IPS DF 19.7 (cell line): ENCODE measurements at places on chromosomes 7 and 10.

DNA sequence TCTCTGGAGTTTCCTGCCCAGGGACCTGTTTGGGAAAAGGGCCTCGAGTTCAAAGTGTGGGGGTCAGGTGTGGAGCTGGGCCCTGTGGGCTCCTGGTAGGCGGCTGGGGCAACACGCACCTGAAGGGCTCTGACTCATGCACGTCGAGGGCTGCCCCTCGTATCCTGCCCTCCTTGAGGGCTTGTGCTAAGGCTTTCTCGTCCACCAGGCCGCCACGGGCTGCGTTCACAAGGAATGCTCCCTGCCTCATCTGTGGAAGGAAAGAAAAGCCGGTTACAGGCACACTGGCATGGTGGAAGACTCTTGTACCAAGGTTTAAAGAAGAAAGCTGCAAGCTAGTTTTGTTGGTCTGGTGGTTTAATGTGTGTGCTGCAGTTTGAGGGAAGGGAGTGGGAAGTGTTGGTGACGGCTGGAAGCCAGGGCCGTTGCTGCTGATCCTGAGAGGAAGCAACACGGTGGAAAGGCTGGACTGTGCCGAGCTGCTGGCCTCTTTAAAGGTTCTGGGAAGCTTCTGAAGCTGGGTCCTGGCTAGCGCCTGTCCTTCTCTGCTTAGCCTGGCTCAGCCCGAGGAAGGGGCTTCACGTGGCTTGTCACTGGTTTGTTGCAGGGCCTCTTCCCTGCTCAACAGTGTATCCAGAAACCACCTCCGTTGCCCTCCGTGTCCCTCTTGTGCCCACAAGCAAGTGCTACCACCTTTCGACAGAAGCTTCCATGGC, 52.0 kb downstream of the ZRANB1 start:
- no peak for DNase-seq

GRCh38 chr10:78279756-78280155, 246.1 kb downstream of the RPS24 start:
- no peak for DNase-seq

DNA sequence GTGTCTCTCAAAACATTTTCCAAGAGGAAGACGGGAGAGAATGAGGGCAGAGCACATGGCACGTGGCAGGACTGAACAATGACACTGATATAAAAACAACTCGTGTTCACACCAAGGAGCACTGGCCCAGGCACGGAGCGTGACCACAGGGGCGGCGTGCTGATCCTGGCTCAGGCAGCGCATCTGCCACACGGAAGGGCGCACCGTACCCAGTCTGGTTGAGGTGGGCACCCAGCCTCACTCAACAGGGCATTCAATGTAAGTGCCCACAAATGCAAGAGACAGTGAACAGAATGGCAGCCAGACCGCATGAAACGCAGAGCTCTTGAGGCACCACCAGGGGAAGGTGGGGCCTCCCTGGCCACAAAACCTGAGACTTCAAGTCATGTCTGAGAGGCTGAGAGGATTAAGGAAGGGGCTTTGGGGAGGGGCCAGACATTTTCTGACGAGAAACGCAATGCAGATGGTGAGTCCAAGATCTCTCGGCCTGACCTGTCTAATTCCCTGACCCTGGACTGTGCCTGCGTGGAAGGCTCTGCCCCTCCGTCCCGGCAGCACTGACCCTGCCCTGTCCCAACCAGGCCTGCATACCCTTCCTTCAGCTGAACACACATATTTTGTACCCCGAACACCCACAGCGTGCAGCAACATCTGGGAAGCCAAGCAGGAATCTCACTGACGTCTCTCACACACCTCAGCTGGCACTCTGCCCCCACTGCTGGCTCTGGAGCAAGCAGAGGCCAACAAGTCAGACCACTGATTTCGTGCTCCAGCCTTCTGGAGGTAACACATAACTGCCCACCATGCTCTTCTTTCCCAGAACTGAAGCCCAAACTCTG, 35.5 kb downstream of the VOPP1 start:
- no peak for DNase-seq

DNA sequence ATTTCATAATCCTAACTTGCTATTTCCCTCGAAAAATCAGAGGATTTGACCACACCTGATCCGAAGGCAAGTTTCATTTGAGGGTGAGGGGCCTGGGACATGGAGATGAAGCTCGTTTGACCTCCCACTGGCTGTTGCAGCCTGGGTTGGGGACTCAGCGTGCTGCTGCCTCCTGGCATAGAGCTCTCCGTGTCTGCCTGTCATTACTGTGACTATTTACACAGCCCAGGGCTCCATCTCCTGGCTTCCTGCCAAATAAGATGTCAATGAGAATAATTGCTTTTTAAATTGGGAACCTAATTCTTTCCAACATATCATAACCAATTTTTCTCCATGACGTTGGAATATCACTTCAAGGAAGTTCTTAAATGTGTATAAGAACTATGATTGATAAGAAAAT, 139.3 kb upstream of the COBL start:
- DNase-seq: no peak

DNA sequence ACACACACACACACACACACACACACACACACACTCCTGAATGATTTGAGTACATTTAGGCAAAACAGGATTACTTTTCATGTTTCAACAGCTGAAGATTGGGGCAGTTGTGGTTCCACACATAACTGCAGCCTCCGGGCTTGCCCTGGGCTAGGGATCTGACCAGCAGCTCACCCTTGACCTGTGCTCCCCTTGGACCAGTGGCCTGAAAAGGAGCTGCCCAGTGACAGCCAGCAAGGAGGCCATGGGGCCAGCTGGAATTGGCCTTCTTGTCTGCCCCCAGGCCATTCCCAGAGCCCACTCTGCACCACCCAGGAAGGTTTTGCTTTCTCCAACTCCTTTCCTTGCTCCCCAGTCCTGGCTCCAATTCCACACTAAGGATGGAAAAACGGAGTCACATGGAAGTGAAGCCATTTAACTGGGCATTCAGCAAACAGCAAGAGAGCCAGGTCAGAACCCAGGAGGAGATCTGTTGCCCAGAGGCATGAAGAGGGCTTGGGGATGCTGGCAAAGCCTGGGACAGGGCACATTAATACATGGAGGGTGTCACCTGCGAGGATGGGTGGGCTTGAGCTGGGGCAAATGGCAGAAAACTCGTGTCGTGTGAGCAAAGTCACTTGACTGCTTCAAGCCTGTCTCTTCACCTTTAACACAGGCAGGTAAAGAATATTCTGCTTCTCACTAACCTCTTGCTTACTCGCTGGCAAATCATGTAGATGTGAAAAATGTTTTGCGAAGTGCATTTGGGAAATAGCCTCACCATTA, 61.5 kb upstream of the GDF10 start:
- DNase-seq: no peak

DNA sequence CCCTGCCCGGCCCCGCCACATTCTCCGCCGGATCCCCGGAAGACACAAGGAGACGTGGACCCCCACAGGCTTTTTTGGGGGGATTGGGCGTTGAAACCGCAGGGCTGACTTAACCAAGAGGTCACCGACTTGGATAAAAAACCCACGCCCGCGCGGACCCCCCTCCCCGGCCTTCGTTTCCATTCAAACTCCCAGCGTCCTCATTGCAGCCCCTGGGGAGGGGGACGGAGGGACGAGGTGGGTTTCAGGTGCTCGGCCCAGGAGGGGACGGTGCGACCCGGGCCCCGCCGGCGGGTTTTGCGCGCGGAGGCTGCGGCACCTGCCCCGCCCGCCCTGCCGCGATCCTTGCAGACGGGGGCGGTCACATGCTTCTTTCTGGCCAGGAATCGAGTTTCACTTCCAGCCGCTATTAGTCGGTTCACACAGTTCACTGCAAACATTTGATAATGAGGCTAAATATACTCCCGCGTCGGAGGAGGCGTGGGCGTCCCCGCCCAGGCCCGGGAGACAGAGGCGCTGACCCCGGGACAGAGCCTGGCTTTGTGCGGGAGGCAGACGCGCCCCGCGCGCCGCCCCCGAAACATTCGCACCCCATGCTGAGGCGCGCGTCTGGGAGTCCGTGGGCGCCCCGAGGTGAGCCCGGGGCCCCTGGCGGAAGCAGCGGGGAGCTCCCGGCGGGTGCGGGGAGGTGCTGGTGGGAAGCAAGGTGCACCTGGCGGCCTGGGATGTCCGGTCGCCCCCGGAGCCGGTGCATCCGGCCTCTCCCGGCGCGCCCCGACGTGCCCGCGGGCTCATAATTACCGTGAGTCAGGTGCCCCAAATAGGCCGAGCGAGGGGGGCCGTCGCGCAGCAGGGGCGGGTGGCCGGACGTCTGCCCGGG, 2.7 kb upstream of the PDGFA start:
- DNase-seq: no peak

GRCh38 chr7:82319674-82320118, 123.9 kb downstream of the CACNA2D1 start:
- no peak for DNase-seq

- peak; percentile 60 for DNase-seq
These were observed 8.0 kb upstream of the GRK5 start for GRCh38 chr10:119199231-119199992.

GRCh38 chr10:47414752-47415519, 30.8 kb upstream of the ZNF488 start:
- no peak for DNase-seq

GRCh38 chr7:128962899-128963298, 25.2 kb downstream of the IRF5 start:
- DNase-seq: no peak

- no peak for DNase-seq
These were observed 3.7 kb downstream of the STX1A start for GRCh38 chr7:73715648-73716317.

DNA sequence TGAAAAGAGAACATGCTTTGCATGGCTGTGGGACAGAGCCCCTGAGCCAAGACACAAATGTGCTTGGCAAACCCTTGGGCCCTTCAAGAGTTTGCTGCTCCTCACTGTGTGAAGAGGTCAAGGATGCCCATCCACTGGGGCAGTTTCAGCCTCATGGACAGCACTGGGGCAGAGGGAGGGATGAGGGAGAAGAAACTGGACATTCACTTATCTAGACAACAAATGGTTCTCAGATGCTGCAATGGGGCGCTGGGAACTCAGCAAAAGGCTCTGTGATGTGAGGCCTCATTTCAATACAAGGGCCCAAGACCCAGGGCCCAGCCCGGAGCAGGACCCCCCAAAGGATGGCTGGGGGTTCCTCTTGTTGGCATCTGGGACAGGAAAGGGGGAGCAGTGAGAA, 49.1 kb downstream of the EBF3 start:
- no peak for DNase-seq

DNA sequence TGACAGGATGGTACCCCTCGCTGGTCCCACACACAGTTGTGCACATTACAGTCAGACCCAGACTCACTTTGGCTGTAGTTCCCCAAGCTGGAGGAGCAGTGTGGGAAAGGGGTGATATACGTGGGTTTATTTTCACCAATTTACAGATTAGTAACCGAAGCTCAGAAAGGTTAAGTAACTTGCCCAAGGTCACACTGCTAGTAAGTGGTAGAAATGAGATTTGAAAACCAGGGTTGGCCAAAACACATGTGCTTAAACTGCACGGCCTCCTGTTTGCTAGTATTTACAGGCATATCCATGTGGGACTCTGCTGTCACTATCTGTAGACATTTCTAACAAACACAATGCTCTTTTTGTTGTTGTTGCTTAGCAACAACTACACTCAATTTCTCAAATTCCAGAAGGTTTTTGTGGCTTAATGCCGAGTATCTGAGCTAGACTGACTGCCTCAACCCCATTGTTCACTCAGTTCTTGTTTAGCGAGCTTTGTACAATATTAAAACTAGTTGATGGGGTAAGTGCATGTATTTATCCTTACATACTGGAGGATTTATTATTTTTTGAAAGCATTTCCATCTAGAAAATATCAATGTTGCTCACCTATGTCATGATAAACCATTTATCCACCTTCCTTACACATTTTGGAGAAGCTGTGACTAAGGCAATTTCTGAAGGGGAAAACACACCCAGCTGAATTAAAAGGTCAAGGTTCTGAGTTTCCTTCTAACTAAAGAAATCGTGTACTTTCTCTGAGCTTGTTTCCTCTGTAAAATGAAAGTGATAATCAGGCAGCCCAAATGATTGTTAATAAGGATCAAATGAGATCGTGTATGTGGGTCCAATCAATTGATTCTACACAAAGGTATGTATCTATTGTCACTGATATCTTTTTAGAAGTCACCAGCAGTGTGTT, 5.3 kb upstream of the TMEM139 start:
- no peak for DNase-seq

GRCh38 chr7:85587785-85588184, 400.9 kb upstream of the SEMA3D start:
- DNase-seq: no peak

GRCh38 chr10:17074541-17074847, 55.1 kb downstream of the CUBN start:
- DNase-seq: no peak

GRCh38 chr7:69781412-69781846, 183.2 kb downstream of the AUTS2 start:
- DNase-seq: no peak

- peak; percentile 15 for DNase-seq
These were observed 42.3 kb downstream of the NOC3L start for GRCh38 chr10:94320285-94320914.

DNA sequence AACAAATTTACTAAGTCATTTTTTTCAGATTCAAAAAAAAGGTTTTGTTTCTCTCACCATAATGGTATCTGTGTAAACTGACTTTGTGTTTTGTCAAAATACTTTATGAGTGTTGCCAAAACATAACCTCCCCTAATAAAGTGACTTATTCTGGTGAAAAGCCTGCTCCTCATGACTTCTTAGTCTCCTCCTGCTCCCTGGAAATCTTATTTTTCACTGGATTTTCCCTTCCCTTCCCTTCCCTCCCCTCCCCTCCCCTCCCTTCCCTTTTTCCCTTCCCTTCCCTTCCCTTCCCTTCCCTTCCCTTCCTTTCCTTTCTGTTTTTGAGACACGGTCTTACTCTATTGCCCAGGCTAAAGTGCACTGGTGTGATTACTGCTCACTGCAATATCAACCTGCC, 650.1 kb upstream of the GHITM start:
- DNase-seq: no peak

GRCh38 chr10:99172128-99172738, 63.4 kb downstream of the HPSE2 start:
- no peak for DNase-seq

DNA sequence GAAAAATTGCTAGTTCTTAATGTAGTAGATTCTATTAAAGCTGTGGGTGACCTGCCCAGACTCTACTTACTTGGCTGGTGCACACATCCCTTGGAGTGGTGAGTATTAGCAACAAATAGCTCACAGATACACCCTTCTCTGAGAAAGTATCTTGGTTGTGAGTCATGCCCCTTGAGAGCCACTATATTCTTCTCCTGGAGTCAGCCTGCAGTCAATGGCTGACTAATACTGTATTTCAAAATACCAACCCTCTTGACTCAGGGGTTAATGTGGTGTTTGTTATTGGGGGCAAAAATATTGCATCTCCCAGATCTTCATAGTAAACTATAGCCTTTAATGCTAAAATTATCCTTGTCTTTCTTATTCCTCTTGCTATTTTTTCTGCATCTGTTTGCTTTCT, 354.9 kb downstream of the BMPER start:
- DNase-seq: no peak

DNA sequence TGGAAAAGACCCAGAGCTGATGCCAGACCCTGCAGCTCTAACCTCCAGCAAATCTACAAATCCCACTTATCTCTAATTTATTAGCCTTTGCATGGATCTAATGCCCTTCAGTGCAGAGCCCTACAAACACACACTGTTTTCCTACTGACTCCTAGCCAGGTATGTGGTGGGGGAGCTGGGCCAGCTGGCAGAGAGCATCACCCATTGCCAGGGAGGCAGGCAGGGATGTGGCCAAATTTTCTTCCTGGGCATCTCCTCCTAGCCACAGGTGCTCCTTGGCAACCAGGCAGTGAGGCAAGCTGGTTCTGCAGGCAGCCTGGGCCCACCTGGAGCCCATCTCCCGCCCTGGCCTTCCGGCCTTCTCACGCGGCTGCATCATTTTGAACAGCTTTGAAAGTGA, 55.9 kb upstream of the EMX2 start:
- no peak for DNase-seq

GRCh38 chr7:39709768-39710311, 86.5 kb downstream of the RALA start:
- no peak for DNase-seq
